T-cell (primary cell): ENCODE measurements at places on chromosomes 12 and 14.

- no peak for DNase-seq
Measured at GRCh38 chr14:36660736-36661505, 739 bp upstream of the PAX9 start.

DNA sequence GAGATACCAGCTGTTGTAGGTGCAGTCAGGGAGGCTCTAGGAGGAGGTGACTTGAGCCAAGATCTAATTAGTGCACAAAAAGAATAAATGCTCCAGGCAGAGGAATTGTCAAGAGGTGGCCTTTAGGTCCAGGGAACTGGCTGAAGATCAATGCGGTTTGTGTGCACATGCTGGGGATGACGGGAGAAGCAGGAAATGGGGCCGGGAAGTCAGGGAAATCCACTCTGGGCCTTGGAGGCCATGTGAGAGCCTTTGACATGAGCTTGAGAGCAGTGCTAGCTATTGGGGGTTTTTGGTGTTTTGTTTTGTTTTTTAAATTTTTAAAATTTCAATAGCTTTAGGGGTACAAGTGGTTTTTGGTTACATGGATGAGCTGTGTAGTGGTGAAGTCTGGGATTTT, 67.4 kb downstream of the MVK start:
- no peak for DNase-seq

GRCh38 chr14:74620497-74620921, 8.5 kb upstream of the LTBP2 start:
- DNase-seq: peak; percentile 15

DNA sequence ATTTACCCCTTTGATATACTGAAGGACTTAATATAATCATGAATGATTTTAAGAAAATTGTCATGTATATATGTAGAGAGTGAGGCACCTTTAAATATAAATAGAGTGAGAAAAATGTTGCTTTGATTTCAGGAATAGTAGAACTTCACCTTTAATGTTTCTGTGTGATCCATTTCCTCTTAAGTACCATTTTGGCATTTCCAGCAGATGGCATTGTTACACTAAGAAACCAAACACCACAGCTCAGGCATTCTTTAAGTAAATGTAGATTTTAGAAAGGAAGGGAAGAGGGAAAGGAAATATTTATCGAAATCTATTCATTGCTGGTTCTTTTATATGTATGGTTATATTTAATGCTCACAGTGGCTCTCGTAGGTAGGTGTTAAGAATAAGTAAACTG, 556.7 kb upstream of the FBXO33 start:
- no peak for DNase-seq

DNA sequence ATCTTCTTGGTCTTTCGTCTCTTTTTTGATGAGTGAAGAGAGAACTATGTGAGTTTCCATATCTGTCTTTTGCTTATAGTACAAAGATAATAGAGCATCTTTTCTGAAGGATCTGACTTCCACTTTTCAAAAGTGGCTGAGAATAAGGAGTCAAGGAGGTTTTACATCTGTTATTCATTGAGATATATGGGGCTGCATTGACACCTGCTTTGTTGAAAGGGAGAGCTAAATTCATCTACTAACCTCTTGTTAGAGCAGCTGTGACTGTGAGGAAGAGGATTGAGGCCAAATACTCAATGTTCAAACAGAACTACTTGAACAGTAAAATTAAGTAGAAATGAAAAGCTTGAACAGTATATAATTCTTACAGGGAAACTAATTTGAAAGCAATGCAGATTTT, 130.2 kb upstream of the ATP2B1 start:
- no peak for DNase-seq

DNA sequence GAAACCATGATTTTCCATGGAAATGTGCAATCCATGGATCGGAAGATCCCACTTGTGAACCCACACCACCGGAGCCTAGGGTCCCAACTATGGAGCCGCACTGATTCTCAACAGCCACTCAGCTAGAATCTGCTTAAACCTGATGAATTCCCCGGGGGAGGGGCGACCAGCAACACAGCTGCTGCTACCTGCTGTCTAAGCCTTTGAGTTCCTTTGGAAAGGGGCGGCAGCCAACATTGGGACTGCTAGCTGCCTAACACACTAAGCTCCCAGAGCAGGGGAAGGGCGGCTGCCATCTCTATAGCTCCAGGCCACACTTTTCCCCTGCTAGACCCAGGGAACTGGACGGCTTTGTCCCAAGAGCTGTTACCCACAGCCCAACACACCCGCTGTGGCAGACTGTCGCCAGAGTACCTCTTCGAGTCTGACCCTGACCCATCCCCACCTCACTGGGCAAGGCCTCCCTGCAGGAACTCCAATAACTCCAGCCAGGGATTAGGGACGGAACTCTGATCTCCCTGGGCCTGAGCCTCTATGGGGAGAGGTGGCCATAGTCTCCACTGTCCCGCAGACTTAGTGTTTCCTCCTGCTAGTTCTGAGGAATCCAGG, 205.8 kb upstream of the SLC16A7 start:
- DNase-seq: no peak

GRCh38 chr12:83141460-83141994, 454.8 kb downstream of the TMTC2 start:
- DNase-seq: no peak

- DNase-seq: no peak
Measured at GRCh38 chr12:109762673-109763191, 49.1 kb downstream of the FAM222A start.

GRCh38 chr14:61101803-61102548, 120.9 kb downstream of the SLC38A6 start:
- DNase-seq: no peak

- no peak for DNase-seq
Measured at GRCh38 chr14:95040708-95041476, 116.4 kb downstream of the DICER1 start.

DNA sequence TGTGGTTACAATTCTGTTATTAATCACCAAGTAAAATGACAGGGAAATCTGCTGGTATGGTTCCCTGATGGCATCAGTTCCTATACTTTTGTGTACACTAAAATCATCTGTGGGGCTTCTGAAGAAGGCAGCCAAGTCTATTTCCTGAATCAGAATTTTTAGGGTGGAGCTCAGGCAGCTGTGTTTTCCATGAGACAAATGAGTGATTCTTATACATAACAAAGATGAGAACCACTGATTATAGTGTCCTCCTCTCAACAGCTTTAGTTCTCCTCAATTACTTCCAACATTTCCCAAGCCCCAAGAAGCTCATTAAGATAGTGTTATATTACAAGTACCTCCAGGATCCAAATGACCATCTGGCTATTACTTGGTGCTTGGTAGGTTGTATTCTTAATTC, 64.5 kb upstream of the USP44 start:
- DNase-seq: no peak

DNA sequence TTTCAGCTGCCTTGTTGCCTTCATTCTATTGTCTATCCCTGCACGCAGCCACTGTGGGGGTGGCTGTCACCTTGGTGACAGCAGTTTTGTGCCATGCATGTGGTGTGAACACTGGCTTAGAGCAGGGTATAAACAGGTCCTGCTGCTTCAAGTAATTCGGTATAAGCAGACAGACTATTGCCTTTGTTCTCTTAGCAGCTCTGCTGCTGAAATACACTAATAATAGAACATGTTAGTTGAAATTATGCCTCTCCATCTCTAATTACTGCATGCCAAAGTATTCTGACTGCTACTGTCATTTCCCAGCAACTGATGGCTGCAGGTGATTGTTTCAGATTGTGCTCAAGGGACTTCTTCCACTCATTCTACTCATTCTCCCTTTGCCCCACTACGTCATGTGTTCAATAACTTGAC, 34.6 kb downstream of the PTPRO start:
- no peak for DNase-seq

DNA sequence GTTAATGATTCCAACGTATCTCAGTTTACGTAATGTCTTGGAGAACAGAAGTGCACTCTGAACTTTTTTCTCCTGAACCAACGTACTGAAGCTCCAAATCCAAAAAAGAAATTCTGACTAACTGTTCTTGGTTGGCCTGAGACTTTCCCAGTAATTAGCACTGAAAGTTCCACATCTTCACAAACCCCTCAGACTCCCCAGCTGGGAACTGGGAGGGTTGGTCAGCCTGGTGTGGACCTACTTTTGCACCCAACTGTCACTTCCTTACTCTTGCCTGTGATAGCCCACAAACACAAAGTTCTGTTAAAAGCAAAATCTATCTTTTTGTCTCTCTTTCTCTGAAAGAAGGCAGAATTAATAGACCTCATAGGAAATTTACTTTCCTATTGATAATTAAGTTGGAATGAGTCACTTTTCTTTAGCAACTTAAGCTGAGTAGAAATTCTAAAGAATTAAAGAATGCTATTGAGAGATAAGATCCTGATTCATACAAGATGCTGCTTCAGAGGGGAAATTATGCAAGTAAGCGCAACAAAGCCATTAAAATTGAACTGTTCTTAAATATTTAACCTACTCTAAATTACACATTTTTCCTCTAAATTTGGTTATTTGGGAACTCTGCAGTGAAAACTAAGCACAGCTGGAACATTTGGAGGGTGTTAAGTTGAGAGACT, 155.0 kb downstream of the EPS8 start:
- no peak for DNase-seq

GRCh38 chr12:51687614-51688013, 96.6 kb downstream of the SCN8A start:
- DNase-seq: no peak

GRCh38 chr14:91716999-91717398, 14.9 kb downstream of the CATSPERB start:
- no peak for DNase-seq

- DNase-seq: no peak
Measured at GRCh38 chr14:89185919-89186855, 230.8 kb downstream of the FOXN3 start.

DNA sequence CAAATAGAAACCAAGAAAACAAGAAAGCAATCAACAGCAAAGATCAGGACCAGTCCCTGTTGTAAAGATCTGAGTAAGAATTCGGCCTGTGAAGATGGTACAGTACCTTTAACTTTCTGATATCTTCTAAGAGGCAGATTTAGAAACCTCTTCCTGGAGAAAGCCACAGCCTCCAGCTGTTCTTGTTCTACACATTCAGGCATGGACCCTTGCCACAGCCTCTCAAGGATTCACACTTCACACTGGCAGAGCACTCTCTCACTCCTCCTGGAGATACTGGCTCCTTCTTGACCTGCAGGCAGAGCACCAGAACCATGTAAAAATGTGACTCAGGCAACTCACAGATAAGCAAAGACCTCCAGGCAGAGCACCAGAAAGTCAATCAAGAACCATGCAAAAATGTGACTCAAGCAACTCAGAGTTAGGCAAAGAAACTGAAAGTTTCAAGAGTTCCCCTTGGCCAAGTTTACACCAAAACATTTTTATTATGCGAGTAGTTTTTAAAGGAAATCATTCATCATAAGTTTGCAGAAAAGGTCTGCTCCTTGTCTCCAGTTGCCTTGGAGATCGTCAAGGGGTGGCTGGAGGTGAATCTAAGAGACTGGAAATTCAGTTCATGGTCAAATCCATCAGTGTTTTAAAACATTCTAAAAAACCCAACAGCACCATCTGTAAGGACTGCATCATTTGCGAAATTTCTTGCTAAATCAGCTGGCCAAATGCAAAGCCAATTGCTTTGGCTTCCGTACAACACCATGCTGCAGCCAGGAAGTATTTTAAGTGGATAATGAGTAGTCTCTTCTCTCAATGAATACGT, 119.3 kb upstream of the MDM1 start:
- DNase-seq: no peak

DNA sequence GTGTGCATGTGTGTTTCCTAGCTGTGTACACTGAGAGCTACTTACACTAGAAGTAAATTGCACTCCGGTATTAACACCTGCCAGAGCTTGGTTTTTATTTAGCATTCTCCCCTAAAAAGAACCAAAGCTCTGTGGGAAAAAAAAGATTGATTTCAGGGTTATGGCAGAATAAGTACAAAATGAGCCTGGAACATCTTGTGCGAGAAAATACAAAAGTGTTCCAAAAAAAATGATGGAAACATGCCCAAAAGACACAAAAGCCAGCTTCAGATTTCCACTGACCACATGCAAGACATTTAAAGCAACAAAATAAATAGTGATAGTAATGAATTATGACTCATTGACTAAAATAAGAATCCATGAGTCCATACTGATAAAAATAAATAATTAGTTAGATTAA, 188.3 kb downstream of the GXYLT1 start:
- DNase-seq: no peak

- no peak for DNase-seq
Measured at GRCh38 chr12:85065837-85066482, 29.8 kb downstream of the LRRIQ1 start.

DNA sequence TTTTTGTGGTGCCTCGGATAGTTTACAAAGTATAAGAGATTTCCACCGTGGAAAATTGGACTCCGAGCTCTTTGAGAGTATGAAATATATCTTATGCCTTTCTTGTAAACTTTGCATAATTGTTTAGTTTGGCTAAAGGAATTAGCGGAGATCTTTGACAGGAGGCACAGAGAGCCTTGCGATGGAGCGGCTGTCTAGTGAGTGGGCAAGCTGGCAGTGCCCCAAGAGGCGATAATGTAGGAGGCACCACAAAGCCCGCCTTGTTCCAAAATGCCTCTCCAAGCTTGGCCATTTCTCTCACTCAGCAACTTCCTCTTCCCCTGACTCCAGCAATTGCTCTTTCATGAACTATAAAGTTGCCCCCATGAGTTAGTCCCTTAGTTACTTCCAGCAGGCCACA, 270.1 kb upstream of the PRICKLE1 start:
- DNase-seq: no peak

DNA sequence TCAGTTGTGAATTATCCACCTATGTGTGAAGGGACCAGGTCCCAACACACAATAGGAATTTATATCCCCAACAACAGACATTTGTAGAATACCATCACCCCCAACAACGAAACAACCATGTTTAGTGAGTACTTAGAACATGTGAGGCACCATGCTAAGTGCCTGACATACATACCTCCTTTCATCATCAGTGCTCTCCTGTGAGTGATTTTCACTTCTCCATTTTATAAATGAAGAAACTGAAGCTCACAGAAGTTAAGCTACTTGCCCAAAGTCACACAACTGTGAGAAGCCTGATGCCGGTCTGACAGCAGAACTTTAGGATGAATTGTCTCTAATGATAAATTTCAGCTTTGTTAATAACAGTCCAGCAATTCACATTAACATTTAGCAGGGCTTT, 35.4 kb downstream of the SPTB start:
- DNase-seq: no peak

DNA sequence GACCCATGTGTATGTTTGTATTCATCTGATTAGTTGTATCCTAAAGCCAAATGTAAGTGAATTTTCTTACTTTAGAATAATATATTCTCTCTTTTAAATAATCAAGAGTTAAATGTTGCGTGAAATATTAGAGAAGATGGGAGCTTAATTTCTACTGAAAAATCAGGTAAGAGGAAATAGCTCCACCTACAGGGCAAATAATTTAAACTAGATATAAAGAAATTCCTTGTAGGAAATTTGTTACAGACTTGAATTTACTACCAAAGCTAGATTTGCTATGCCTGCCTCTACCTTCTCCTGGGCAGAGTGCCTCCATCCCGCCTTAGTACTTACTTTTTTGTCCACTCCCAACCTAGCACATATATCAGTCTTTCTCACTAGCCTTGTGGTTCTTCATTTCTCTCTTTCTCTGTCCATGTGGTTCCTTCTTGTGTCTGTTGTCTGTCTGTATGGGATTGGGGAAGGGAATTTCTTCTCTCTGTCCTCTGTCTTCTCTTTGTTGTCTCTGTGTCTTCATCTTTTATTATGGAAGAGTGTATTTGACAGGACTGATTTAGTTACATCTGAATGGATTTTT, 44.7 kb downstream of the PALS1 start:
- no peak for DNase-seq
